Activated CD4-positive, alpha-beta memory T cell treated with anti-CD3 and anti-CD28 coated beads for 36 hours (primary cell): ENCODE measurements at places on chromosomes 2 and 18. TPM values are rescaled to one million over a fixed set of nuclear protein-coding genes. Genes with fewer than 3 reads are reported as not detected.
A peak's percentile ranks its signal among the peaks of the same experiment; 100 is the strongest.

- DNase-seq = no peak
These were observed 177.7 kb upstream of the GULP1 start for GRCh38 chr2:188114014-188114413.

GRCh38 chr2:174563530-174564282 lies 33.9 kb downstream of the WIPF1 start:
- no peak for DNase-seq

Gene TMEM169
- total RNA-seq = 2.7 TPM

DNA sequence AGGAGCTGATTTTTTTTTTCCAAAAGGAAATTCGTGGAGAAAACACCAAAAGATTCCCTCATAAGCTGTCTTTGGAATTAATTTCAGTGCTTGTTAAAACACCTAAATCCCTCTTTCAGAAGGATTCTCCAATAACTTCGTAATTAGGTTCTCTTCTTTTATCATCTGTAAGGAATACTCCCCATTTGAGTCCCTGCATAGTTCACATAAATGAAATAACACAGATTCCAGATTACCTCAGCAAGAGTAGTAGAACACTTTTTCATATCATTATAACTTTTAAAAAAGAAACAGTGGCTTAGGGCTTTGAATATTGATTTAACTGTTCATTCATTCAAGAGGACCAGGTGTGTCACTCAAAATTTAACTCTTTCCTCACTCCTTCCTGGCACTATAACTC lies 55.5 kb downstream of the ARHGAP28 start:
- no peak for DNase-seq

- DNase-seq = peak; percentile 76
These were observed 122.9 kb upstream of the KLF7 start for GRCh38 chr2:207288628-207289027.

DNA sequence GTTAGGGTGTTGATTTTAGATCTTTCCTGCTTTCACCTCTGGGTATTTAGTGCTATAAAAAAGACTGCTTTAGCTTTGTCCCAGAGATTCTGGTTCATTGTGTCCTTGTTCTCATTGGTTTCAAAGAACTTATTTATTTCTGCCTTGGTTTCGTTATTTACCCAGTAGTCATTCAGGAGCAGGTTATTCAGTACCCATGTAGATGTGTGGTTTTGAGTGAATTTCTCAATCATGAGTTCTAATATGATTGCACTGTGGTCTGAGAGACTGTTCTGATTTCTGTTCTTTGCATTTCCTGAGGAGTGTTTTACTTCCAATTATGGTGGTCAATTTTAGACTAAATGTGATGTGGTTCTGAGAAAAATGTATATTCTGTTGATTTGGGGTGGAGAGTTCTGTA lies 167.1 kb upstream of the KYNU start:
- no peak for DNase-seq

DNA sequence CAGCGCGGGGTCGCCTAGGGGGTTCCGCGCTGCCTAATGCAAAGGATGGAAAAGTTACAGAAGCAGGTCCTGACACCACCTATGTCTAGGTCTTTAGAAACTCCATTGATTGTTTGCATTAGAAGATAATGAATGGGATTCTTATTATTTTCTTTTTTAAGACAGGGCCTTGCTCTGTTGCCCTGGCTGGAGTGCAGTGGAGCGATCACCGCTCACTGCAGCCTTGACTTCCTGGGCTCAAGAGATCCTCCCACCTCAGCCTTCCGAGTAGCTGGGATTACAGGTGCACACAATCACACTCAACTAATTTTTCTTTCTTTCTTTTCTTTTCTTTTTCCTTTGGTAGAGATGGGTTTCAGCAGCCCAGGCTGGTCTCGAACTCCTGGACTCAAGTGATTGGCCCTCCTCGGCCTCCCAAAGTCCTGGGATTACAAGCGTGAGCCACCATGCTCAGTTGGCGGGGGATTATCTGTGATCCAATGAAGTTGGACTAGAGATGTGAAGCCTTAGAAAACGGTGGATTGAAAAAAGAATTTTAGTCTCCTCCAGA lies 761 bp upstream of the IDH1 start:
- no peak for DNase-seq

- no peak for DNase-seq
These were observed 133.5 kb downstream of the ASB1 start for GRCh38 chr2:238560234-238560633.

DNA sequence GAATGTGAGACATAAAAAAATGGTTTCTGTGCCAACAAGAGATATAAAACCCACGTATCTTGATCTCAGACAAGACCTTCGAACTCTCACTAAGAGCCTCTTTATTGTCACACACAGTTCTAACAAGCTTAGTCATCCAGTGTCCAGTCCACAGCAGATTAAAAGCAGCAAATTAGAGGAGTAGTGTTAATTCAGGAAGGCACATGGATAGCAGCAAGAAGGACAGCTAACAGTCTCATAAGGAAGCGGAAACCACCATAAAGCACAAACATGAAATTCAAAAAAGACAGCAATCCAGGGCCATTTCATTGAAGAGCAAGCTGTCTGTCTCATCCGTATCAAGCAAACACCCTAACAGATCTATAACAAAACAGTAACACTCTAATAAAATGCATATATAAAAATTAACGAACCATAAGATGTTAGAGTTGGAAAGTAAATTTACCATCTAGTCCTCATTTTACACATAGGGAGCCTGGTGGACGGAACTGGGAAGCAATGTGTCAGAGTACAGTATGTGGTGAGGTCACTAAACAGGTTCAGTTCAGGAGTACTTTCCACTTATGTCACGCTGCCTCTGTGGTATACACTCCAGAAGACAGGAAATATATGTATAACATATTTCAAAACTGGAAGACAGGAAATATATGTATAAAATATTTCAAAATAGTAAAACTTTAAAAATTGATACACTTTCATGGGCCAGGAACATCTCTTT lies 18.3 kb downstream of the AAK1 start:
- no peak for DNase-seq

DNA sequence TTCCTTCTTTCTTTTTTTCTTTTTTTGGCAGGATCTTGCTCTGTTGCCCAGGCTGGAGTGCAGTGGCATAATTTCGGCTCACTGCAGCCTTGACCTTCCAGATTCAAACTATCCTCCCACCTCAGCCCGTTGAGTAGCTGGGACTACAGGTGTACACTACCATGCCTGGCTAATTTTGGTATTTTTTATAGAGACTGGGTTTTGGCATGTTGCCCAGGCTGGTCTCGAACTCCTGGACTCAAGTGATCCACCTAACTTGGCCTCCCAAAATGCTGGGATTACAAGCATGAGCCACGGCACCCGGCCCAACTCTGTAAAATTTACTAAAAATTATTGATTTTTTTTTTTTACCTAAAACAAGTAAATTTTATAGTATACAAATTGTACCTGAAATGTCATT lies 360.8 kb downstream of the ALK start:
- DNase-seq = no peak

Gene ALPG
- not detected for total RNA-seq

Gene GPAT2
- 16.4 TPM for total RNA-seq

DNA sequence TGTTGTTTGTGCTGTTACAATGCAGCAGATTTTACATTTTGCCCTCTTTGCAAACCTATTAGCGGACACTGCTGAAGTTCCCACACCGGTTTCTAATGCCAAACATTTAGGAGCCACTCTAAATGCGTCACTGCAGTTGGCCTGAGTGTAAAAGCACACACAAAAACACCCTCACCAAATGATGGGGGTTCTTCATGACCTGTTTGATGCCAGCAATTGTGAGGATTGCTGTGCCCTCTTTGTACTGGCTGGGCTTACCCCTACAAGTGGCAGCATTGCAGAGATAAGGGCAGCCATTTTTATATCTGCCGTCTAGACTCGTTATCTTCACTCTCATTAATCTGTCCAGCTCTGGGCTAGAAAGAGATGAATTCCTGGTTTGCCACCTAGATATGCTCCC lies 85.3 kb downstream of the NRP2 start:
- DNase-seq = no peak

Gene FARP2
- total RNA-seq = 29.5 TPM

DNA sequence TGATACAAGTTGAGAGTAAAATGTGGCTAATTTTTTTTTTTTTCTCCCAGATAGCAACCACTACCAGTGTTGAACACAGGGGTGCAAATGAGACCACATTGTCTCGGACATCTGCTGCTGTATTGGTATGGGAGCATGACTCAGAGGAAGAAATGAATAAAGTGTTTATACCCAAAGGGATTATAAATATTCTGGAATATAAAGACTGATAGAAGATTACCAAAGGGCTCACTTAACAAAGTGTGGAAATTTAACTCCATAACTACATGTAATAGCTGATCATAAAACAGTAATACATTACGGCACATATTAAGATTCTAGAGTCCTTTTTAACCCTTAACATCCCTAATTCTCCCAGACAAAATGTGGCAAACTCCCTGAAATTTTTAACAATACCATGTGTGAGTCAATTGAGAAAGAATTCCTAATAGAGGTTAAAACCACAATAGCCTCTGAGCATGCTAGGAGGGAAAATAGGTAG lies 1023.0 kb upstream of the ACVR2A start:
- DNase-seq = no peak

DNA sequence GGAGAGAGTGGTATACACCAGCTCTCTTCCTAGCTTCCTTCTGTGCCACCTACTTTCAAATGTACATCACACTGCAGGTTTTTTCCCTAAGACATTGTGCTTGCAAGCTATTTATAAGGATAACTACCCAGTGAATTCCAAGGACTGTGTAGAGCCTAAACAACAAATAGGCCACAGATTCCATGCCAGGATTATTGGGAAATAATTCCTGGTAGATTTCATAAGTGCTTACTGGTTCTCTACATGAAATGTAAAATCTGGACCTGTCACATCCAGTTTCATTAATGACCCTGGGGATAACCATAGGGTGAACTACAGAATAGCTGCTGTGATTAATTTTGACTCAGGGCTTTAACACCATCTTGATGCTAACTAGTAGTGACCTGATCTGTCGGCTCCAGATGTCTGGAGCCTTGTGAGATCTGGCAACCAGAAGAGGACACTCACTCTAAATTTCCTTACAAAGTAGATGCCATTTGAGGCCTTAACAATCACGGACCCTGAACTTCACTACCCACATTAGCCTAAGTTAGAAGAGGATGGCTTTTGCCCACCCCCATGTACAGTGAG lies 34.3 kb upstream of the LGALSL start:
- no peak for DNase-seq

- DNase-seq = no peak
These were observed 502.3 kb upstream of the HS6ST1 start for GRCh38 chr2:128821010-128821409.

- DNase-seq = peak; percentile 56
These were observed 25.9 kb downstream of the SMAD7 start for GRCh38 chr18:48924630-48925490.

GRCh38 chr2:30177956-30178355 lies 31.1 kb downstream of the YPEL5 start:
- no peak for DNase-seq

DNA sequence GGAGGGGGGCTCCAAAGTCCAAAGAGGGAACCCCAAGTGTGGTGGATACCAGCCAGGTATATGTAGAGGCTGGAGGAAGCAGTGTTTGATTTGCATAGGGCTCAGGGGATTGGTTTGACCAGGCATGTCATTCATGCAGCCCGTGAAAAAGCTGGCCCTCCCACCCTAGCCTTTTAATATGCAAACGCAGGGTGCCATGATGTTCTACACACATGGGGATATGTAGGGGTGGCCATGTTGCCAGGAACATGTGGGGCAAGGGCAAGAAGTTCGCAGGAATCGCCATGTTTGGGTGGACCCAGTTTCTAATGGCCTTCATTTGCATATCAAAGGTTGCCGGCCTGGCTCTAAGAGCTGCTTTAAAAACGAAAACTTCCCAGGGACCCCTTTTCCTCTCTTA lies 33.6 kb downstream of the B3GNT7 start:
- DNase-seq = no peak

Gene RFTN2
- total RNA-seq = not detected

Gene THSD7B
- not detected for total RNA-seq

Gene TAF4B
- total RNA-seq = 12.7 TPM

DNA sequence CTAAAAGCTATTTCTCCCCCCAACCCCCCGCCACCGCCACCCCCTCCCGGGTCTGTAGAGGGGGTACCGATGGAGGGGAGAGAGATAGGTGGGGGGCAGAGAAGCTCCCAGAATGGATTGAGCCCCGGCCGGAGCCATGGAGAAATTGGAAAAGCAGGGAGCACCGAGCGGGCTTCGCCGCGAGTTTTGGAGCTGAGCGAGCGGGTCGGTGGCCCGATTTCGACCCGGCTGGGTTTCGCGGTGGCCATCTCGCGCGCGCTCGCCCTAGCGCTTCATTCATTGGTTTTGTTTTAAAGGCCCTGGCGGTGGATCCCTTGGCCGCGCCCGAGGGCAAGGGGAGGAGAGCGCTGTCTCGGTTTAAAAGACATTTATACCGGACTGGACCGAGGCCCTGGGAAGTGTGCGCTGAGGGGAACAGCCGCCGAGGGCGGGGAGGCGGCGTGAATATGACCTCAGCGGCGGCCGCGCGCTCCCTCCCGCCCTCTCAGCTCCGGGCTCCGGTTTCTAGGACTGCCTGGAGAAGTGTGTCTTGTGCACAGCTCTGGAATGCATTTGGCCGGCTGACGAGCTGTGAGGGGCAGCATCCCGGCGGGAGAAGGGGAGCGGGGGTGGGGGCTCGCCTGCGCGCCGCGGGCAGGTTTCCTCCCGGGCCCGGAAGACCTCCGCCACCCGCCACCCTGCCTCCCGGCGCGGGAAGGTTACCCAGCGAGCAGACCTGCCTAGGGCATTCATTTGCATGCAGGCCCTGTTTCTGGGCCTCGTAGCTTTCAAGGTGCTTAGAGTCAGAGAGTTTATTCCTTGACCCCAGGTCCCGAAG lies 1.7 kb upstream of the SMAD7 start:
- peak; percentile 58 for DNase-seq

DNA sequence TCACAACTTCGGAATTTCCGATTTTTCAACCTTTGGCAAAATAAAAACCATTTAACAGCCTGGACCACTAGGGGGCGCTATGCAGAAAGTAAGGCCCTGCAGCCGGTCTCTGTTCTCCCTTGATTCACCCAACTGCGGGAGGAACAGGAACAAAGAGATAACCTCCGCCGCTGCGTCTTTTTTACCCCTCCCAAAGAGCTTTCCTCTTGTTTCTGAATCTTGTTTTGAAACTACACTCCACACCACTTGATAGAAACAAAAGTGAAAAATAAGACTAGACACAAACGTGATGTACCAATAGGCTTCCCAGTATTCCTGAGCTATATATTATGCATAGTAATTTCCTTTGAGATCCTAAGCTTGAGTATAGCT lies 231.2 kb downstream of the MYO3B start:
- DNase-seq = peak; percentile 80

GRCh38 chr2:88190808-88191721 lies 20.9 kb downstream of the THNSL2 start:
- DNase-seq = peak; percentile 23

DNA sequence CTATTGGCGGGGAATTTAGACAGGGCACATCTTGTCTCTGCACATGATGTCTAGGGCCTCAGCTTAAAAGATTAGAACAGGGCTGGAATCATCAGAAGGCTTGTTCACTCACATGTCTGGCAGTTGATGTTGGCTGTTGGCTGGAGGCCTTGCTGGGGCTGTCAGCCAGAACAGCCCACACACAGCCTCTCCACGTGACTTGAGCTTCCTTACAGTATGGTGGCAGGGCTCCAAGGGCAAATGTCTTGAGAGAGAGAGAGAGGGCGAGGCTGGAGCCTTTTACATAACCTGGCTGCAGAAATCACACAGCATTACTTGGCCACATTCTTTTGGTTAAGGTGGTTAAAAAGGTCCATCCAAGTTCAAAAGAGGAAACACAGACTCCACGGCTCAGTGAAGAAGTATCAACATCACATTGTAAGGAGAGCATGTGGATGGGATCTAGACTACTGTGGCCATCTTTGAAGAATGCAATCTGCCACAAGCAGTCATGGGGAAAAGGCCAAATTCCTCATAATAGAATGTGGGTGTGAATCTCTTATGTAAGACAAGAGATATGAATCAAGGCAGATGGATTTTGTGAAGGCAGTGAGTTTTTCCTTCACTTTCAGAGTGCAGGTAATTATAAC lies 30.4 kb downstream of the SRSF7 start:
- DNase-seq = peak; percentile 47
